Mucosa of gallbladder (tissue), 1 donor: ENCODE measurements at places on chromosomes 4 and X.
A peak's percentile ranks its signal among the peaks of the same experiment; 100 is the strongest.

DNA sequence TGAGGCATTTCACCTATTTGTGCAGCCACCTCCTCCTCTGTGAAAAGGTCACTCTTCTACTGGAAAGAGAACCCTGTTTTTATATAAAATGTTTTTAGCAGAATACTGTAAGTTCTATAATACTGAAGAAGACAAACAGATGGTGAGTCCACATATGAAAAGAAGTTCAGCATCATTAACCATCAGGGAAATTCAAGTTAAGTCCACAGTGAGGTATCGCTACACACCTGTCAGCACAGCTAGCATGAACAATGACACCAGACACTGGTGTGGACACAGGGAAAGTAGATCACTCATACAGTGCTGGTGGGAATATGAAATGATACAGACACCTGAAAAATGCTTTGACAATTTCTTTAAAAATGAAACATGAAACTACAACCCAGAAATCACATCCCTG is 133.0 kb downstream of the MAD2L1 start:
- no peak for DNase-seq

DNA sequence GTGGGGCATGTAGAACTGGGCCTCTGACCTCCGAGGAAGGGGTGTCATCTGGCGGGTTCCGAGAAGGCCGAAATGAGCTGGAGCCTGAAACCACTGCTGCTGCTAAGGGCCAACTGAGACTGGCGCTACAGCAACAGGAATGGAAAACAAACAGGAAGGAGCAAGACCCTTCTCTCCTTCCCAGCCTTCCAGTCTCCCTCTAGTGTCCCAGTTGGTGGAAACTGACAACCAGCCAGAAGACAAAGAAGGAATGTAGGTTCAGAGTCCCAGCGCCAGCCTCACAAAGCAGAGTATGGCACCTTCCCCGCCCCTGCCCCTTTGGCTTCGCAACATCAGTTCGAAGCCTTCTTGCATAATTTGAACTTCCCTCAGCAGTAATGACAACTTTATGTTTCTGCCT is 24.4 kb upstream of the PDZD4 start:
- no peak for DNase-seq

GRCh38 chrX:138877746-138878145 is 166.2 kb upstream of the FGF13 start:
- DNase-seq: no peak

DNA sequence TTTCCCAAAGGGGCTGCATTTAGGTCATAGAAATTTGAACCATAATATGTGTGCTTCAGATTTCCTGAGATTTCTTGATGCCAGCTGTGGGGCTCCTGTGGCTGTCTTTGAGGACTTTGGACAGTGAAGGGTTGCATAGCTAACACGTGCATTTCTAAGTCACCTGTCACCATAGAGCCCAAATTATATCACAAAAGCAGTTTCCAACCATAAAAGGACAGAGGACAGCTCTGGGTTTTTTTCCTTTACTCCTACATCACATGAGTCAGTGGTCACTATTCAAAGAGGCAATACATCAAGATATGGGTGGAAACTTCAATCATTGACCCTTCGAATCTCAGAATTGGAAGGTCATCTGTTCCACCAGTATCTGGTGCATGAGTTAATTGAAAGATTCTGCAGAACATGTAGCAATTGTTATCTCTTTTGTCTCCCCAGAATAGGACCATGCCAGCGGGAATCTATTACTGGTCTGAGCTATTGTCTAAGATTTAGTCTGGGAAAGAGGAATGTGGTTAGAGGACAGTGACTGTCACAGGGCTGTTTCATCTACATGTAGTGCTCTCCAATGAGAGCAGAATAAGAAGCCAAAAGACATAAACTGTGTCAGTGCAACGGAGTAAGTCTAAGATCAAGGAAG is 133.5 kb downstream of the AASDH start:
- DNase-seq: no peak

- no peak for DNase-seq
These were observed 62.3 kb downstream of the RTL9 start for GRCh38 chrX:110420771-110421499.

GRCh38 chr4:94721310-94721709 is 36.4 kb upstream of the BMPR1B start:
- no peak for DNase-seq

- DNase-seq: no peak
These were observed 10.9 kb downstream of the DRD5 start for GRCh38 chr4:9792381-9792780.

- no peak for DNase-seq
These were observed 2.7 kb upstream of the FGF5 start for GRCh38 chr4:80263541-80264351.

DNA sequence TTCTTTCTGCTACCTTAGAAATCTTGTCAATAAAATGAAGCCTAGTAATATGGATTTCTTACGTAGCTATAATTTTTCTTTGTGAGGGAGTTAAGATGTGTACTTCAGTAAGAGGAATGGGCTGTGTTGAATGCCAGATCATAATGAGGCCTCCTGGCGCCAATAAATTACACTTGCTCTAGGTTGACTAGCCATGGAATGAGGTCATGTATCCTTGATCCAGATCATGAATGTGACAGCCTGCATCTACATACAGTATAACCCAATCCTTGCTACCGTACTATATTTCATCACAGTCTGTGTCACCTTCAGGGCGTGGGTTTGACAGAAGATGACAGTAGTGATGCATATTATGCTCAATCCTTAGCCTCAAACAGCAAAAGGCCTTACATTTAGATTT is 36.2 kb downstream of the NHS start:
- no peak for DNase-seq

DNA sequence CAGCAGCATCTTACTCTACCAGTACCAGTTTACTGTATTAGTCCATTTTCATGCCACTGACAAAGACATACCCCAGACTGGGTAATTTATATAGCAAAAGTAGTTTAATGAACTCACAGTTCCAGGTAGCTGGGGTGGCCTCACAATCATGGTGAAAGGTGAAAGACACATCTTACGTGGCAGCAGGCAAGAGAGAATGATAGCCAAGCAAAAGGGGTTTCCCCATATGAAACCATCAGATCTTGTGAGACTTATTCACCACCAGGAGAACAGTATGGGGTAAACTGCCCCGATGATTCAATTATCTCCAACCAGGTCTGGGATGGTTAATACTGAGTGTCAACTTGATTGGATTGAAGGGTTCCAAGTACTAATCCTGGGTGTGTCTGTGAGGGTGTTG is 69.3 kb downstream of the YIPF6 start:
- no peak for DNase-seq

- no peak for DNase-seq
These were observed 1.3 kb downstream of the LDB2 start for GRCh38 chr4:16896881-16897750.

DNA sequence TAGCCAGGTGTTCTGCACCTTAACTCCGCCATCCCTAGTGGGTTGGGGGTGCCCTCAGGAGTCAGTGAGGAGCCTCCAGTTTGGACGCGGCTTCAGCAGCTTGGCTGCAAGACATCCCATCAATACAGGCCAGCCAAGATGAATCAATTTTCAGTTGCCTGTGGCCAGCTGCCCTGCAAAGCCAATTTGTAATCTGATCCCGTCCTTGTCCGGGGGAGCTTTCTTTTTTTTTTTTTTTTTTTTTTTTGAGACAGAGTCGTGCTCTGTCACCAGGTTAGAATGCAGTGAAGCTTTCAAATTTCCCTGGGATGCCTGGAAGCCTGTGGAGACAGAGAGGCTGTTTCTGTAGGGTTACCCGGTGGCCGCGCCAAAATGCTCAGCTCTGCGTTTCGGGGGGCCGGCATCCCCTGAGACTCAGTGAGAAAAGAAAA is 192.5 kb downstream of the ASMT start:
- DNase-seq: no peak

DNA sequence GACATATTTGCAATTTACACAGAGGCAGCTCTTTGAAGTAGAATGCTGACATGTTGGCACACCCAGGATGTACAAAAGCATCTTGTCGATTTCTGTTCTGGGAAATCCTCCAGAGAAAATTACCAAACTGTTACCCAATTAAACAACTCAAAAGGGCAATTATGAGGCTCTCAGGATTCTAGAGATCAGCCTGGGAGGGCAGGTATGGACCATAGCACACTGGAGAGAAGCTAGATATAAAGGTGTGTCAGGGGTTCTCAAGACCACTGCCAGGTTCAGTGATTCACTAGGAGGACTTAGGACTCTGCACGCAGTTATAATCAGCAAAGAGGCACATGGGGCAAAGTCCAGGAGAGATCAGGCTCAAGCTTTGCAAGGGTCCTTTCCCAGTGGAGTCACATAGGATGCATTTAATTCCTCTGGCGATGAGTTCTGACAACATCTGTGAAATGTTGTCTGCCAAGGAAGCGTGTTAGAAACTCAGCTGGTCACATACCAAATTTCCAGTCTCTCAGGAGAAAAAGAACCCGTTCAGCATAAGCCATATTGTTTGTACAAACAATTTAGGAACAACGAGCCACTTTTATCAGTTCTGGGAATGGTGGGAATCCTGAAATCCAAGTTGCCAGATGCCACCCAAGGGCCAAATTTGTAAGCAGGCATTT is 100.8 kb downstream of the SYTL5 start:
- peak; percentile 38 for DNase-seq

DNA sequence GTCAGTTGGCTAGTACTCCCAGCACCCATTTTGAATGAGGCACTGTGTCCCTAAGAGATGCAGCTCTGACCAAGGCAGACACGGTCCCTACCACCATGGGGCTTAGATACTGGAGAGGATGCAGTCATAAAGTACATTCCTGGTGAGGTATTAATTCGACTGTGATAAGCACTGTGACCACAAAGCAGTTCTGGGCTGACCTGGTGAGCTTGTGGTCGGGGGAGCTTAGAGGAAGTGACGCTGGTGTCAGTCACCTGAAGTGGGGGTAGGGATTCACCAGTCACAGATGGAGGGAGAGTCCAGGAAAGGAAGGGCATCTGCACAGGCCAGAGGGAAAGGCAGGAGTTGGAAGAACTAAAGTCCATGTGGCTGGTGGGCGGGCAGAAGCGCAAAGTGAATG is 15.8 kb upstream of the CLTRN start:
- no peak for DNase-seq

- DNase-seq: no peak
These were observed 25.2 kb downstream of the BMX start for GRCh38 chrX:15525664-15526416.

GRCh38 chr4:74632634-74633033 is 161.7 kb downstream of the BTC start:
- DNase-seq: peak; percentile 50

DNA sequence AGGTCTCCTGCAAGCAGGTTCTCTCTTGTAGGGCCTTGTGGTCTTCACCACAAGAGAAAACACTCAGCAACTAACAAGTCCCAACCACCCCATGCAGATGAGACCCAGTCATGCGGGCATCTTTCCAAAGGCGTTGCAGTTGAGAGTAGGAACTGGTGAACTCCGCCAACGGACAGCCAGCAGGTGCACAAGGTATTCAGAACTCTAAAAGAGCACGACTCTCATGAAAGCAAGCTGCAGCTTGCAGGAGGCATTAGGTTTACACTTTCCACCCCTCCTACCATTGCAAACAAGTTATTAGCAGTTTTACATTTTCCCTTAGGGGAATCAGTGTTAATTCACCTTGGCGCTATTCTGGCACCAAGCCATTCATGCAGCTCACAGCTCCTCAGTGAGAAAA is 173.4 kb upstream of the KIT start:
- DNase-seq: no peak
